Activated CD4-positive, alpha-beta T cell treated with anti-CD3 and anti-CD28 coated beads, Interleukin-10, Interleukin-2, amounts not matched to agents 100 ng/mL and 50 ng/mL, durations not matched to agents 16 hours and 8 hours (primary cell): ENCODE measurements at places on chromosomes 7 and 10.

DNA sequence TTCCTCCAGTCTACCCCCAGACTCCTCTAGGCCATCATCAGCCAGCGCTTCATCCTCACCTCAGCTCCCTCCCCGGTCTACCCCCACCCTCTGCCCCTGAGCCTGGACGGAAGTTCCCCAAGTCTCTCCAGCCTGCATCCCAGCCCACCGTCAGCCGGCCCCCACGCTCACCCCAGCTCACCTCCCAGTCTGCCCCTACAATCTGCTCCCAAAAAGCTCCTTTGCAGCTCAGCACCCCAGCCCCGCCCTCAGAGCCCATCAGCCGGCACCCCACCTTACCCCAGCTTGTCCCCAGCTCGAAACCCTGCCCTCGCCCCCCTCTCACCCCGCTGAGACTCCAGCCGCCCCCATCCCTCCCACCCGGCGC lies 322 bp upstream of the RAMP3 start:
- DNase-seq, result no peak

DNA sequence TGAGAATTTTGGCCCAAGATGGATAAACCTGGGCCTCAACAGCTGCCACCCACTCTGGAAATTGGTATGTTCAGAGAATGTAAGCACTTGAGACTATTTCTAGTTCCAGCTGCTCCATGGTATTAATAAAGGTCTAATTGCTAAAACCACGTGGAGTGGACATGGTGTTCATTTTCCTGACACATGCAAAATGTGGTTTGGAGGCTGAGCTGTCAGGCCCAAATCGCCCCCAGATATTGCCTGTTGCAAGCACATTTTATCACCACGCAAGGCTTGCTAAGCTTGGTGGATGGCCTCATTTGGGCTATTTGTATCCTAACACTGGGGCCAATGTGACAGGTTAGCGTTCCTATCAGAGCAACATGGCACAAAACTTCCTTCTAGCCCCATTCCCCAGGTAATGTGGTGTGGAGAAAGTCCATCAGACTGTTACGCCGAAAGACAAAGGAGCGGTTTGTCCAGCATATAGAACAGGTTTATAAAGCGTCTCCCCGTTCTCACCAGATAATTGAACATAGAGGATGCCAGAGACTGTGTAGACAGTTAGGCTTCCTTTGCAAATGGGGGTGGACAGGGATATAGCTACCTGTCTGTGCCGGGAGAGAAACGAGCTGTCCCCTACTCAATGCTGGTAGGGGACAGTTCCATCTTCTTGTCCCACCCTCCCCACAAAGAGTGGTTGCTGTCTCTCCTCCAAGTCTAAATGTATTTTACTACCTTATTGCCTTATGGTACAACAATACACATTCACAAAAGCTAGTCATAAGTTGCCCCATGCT lies 78.0 kb upstream of the ANKRD1 start:
- DNase-seq, result no peak

DNA sequence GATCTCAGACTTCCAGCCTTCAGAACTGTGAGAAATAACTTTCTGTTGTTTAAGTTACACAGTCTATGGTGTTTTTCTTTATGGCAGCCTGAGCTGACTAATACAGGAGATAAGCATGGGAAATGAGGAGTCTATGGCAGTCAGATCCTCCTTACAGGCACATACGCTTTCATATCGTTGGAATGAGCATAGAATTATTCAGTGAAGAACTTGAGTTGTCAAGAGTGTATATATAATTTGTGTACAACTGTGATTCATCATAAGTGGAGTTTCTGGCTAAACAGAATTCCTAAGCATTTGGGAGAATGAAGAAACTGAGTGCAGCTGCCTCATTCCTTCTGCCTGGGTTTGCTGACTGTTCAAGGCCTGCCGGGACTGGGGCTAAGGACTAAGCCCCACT lies 516.7 kb downstream of the ADRA2A start:
- DNase-seq, result no peak

DNA sequence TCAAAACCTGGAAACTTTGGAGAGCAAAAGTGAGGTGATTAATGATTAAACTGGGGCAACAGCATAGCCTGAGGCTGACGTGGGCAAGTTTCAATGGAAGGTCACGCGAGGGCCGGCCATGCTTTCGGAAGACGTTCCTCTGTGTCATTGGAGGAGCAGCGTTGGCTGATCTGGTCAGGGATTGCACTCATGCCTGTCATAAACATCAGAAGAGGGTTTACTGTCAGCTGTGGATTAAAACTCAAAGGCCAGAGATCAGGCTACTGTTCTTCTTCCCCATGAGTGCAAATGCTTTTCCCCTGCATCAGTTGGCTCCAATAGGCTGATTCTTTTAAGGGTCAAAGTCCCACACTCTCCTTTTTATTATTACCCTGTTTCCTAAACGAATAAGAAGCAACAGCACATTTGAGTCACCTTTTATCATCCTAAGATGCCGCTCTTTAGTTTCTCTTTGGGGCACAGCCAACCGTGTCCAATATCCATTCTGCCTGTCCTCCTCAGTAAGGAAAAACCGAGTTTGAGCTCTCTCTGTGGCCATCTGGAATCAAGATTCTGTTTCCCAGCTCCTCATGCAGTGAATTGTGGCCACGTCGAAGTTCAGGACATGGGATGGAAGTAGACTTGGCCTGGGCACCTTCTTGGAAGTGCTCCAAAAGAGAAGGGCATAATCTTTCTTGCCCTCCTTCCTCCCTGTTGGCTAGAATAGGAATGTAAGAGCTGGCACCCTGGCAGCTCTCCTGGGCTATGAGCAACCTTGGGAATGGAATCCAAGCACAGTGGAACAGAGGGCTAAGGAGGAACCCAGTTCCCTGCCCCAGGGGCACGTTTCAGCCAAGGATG lies 62.5 kb upstream of the INSIG1 start:
- DNase-seq, result no peak

DNA sequence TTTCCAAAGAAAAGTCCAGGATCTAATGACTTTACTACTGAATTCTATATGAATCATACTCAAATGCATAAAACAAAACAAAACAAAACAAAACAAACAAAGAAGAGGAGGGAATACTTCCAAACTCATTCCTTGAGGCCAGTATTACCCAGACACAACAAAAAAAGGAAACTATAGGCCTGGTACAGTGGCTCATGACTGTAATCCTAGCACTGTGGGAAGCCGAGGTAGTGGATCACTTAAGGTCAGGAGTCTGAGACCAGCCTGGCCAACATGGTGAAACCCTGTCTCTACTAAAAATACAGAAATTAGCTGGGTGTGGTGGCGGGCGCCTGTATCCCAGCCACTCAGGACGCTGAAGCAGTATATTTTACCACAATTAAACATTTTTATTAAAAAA lies 114.6 kb downstream of the NRBF2 start:
- no peak for DNase-seq
